Tibial nerve (tissue), 4 donors: ENCODE measurements at places on chromosomes 1 and 21.

DNA sequence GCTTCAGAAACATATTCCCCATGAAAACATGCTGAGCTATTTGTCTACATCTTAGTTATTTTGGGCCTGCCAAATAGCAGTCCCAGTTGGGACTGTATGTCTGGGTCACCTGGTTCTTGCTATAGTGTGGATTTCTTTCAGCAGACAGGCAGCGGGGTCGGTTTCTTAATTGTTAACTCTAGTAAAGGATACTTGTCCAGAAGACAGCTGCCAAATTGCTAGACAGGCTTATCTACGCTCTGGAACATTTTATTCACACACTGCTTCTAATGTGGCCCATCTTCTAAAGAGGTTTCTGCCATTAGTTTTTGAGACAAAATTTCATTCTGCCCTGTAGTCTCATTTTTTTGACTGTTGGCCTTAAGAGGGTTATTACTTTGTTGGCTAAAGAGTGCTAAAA is 217.9 kb downstream of the RWDD3 start:
- no peak overlapping the region for H3K27ac ChIP-seq
- H3K27me3 ChIP-seq, result no peaks in the 10 kb centered on the region
- DNase-seq, result no peak
- no peaks in the 10 kb centered on the region for H3K36me3 ChIP-seq
- no peak overlapping the region for H3K4me3 ChIP-seq

GRCh38 chr1:116767782-116768382 is 13.7 kb downstream of the CD2 start:
- DNase-seq, result no peak
- H3K36me3 ChIP-seq, result no peaks in the 10 kb centered on the region
- no peaks in the 10 kb centered on the region for H3K27me3 ChIP-seq
- H3K4me3 ChIP-seq, result no peak overlapping the region

DNA sequence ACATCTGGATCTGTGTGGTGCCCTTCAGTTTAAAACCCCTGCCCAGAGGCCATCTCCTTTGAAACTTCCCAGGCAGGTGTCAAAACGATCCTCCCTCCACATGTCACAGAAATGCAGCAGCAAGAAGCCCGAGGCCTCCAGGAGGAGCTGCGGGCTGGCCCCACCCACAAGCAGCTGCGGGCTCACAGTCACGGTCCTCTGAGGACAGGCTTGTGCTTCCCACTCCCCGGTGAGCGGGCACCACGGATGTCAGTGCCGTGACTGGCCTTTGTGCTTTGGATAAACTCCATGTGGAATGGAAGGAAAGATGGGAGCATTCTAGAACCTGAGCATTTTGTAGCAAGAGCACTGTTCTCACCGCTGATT is 65.8 kb downstream of the SIK1 start:
- H3K4me3 ChIP-seq, result no peak overlapping the region
- no peaks in the 10 kb centered on the region for H3K27me3 ChIP-seq
- peak overlapping the region; percentile 38 for H3K27ac ChIP-seq
- no peaks in the 10 kb centered on the region for H3K4me1 ChIP-seq

- DNase-seq, result no peak
- no peaks in the 10 kb centered on the region for H3K4me1 ChIP-seq
- H3K27ac ChIP-seq, result no peak overlapping the region
- no peak overlapping the region for H3K4me3 ChIP-seq
- no peaks in the 10 kb centered on the region for H3K36me3 ChIP-seq
Measured at GRCh38 chr1:221987860-221988520, 246.1 kb upstream of the DUSP10 start.

DNA sequence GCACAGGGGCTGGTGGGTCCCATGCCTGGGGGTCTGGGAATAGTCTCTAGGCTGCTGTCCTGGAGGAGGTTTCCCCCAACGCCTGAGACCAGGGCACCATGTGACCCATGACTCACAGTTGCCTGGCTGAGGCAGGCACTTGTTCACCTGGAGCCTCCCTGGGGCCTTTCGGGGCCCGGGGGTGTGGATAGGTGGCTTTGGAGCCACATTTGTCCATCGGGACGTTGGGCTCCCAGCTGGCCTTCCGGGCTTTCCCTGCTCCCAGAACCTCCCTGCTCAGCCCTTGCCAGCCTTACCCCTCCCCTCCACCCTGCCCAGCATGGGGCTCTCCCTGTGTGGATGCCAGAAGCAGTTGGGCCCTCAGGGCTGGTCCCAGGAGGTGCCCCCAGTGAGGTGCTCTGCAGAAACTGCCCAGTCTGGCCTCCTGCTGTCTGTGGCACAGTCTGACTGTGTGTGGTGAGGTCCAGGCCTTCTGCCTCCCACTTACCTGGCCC is 14.2 kb downstream of the COL6A1 start:
- no peaks in the 10 kb centered on the region for H3K27me3 ChIP-seq
- peak; percentile 11 for DNase-seq
- H3K4me1 ChIP-seq, result peaks cover 7% of the 10 kb centered on the region
- H3K27ac ChIP-seq, result no peak overlapping the region
- H3K4me3 ChIP-seq, result no peak overlapping the region
